ENCODE measurements at places on chromosomes 3 and 15. TPM values are rescaled to one million over a fixed set of nuclear protein-coding genes. Genes with fewer than 3 reads are reported as not detected.

DNA sequence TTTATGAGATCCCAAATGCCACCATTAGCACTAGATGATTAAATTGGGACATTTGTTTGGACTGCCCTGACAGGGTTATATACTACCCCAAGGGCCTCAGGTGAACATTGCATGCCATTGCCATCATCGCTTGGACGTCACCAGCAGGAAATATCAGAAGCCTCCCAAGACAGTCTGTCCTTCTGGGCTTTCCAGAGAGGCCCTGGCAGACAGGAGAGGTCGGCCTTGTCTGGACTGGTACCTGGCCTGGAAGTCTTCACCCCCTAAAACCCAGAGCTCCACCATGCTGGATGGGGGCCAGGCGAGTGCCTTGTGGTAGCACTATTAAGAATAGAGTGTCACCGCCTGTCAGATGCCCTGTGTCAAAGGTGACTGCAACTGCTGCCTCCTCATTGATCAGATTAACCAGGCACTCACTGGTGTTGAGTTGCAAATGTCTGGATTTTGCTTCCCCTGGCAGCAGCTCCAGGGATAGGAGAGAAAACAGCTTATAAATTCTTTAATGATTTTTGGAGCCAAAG is 324.1 kb upstream of the RASGRP1 start:
- no peak for DNase-seq
- H3K27ac ChIP-seq: no peak overlapping the region
- no peaks in the 10 kb centered on the region for H3K27me3 ChIP-seq
- no peak overlapping the region for H3K4me3 ChIP-seq
- H3K36me3 ChIP-seq: no peaks in the 10 kb centered on the region

GRCh38 chr15:76866716-76867321 is 38.3 kb downstream of the SCAPER start:
- no peaks in the 10 kb centered on the region for H3K4me1 ChIP-seq
- H3K36me3 ChIP-seq: no peaks in the 10 kb centered on the region
- H3K27ac ChIP-seq: no peak overlapping the region

GRCh38 chr3:77186728-77187127 is 146.8 kb downstream of the ROBO2 start:
- no peak for DNase-seq
- no peaks in the 10 kb centered on the region for H3K4me1 ChIP-seq
- no peaks in the 10 kb centered on the region for H3K36me3 ChIP-seq
- H3K4me3 ChIP-seq: no peak overlapping the region

- H3K4me3 ChIP-seq: no peak overlapping the region
- H3K36me3 ChIP-seq: no peaks in the 10 kb centered on the region
- no peaks in the 10 kb centered on the region for H3K4me1 ChIP-seq
- no peak for DNase-seq
Observed at GRCh38 chr3:67599821-67600220, 54.6 kb downstream of the SUCLG2 start.

DNA sequence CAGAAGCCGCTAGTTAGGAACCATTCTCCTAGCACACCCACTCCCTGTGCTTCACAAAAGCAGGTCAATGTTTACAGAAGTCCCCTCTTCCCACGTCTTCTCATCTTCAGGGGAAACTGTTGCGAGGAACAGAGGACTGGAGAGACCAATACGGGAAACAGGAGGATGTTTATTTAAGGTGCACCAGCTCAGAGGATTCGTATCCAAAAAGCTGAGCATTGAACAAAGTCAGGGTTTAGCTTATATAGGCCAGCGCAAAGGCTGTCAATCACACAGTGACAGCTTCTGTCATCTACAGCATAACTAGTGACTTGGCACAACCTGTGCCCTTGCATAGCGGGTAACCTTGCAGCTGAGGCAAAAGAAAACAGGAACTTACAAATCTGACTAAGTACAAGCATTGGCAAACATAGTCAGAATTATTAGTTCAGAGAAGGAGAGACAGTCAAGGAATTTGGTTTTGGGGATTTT is 61.3 kb downstream of the ZDHHC19 start:
- no peak for DNase-seq
- H3K36me3 ChIP-seq: no peaks in the 10 kb centered on the region
- no peaks in the 10 kb centered on the region for H3K27me3 ChIP-seq
- H3K4me1 ChIP-seq: no peaks in the 10 kb centered on the region

DNA sequence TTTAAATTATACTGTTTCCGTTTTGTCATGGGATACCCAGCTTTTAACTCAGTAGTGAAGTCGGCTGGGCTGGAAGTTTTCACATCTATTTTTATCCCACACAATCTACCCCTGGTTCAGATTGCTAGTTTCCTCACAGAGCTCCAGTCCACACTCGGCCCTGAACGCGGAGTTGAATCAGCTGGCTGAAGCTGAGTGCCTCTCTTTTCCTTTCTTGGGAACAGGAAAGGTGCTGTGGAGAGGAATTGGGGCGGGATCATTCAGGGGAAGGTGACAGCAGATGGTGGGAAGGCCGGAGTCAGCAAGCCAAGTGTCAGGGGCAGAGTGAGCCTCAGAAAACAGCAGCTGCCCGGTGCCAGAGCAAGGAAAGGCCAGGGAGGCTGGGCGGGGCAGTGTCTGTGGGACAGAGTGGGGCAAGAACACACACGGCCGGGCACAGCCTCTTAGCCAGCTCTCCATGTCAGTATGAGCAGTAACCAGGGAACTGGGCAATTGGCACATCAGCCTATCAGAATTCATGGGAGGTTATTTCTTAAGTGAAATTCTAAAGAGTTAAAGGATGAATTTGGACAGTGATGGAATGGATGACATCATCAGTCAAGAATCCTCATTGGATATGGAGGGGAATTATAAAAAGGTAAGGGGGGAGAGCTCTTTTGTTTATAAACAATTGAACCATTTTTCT is 135.7 kb upstream of the IL12A start:
- no peaks in the 10 kb centered on the region for H3K36me3 ChIP-seq
- H3K27me3 ChIP-seq: no peaks in the 10 kb centered on the region
- H3K27ac ChIP-seq: peak overlapping the region; percentile 96
- peak; percentile 36 for DNase-seq
- peaks cover 17% of the 10 kb centered on the region for H3K4me1 ChIP-seq

DNA sequence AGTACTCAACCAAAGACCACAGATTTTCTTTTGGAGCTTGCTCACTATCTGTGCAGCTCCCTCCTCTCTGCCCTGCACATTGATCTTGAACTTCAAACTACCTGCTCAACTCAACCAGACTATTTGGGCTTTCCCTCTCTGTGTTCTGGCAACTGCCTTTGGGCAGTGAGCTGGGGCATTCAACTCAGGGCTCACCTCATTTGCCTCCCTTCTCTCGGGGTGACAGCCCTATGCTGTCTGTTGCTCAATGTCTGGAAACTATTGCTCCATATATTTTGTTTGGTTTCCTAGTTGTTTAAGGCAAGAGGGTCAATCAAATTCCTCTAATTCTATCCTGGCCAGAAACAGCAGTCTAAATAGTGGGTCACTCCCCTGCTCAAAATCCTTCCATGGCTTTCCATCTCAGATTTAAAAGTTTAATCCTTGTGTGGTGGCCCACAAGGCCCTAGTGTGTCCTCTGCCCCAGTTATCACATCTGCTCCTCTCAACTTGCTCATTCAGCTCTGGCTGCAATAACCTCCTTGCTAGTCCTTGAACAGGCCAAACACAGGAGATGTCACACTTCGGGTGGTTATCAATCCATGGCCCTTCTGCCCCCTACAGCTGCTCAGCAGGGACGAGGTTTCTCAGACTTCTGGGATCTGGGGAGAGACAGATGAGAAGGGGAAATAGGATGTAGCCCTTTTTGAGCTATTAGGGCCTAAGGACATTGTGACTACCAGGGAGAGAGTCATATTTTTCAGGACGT is 67.8 kb downstream of the SNRK start:
- no peak for DNase-seq
- H3K4me3 ChIP-seq: no peak overlapping the region
- H3K36me3 ChIP-seq: no peaks in the 10 kb centered on the region
- H3K27me3 ChIP-seq: no peaks in the 10 kb centered on the region
- H3K27ac ChIP-seq: no peak overlapping the region
- H3K4me1 ChIP-seq: no peaks in the 10 kb centered on the region

DNA sequence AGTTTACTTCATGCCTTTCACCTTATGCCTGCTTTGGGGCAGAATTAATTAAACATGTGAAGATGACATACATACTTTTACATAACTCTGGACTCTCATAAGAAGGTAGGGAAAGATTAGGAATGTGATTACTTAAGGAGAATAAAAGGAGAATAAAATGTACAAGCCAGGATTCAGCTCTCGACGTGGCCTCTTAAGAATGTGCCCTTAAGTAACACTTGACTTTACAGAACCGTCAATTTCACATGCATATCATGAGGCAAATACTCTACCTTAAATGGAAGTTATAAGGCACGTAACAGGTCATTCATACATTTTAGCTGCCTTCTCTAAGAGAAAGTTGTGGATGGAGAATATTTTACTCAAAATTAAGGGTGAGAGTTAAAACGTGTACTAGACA is 263.7 kb upstream of the LMCD1 start:
- no peak for DNase-seq
- H3K36me3 ChIP-seq: no peaks in the 10 kb centered on the region
- no peaks in the 10 kb centered on the region for H3K27me3 ChIP-seq
- no peak overlapping the region for H3K27ac ChIP-seq

LRRN1 gene
- 0.29 TPM for total RNA-seq

DNA sequence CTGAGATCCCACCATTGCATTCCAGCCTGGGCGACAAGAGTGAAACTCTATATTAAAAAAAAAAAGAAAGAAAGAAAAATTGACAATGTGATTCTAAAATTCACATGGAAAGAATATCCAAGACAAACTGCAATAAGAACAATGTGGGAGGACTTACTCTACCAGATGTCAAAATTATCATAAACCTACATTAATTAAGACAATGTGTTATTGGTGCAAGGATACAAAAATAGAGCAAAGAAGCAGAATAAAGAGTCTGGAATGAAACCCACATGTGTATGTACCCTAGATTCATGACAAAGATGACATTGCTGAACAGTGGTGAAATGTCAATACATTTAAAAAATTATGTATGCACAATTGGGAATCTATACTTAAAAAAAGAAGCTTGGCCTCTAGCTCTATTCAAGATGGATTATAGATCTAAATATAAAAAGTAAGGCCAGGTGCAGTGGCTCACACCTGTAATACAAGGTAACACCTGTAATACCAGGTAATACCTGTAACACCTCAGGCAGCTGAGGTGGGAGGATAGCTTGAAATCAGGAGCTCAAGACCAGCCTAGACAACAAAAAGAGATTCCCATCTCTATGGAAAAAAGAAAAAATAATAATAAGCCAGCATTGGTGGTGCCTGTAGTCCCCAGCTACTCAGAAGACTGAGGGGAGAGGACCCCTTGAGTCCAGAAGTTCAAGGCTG is 45.7 kb downstream of the ZBTB11 start:
- H3K36me3 ChIP-seq: no peaks in the 10 kb centered on the region
- H3K27me3 ChIP-seq: no peaks in the 10 kb centered on the region
- H3K4me3 ChIP-seq: no peak overlapping the region
- no peak overlapping the region for H3K27ac ChIP-seq
- no peaks in the 10 kb centered on the region for H3K4me1 ChIP-seq

- no peak for DNase-seq
- H3K27me3 ChIP-seq: no peaks in the 10 kb centered on the region
- no peaks in the 10 kb centered on the region for H3K36me3 ChIP-seq
Observed at GRCh38 chr15:48336940-48337339, 5.7 kb downstream of the DUT start.

DNA sequence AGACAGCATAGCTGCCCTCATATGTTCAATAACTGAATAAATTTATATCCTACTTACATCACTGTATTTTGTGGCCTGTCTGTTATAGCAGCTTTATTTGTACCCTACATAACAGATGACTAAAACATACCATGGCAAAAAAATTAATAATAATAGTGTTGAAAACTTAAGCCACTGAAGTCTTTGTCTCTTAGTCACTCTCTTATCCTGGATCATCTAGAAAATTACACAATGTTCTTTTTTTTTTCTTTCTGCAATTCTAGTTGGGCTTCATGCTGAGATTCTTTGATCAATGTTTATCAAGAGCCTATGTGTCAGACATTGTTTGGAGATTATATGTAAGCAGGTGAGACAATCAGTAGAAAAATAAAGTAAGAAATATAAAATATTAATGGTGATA is 519.3 kb upstream of the ARPP21 start:
- no peak for DNase-seq
- H3K27me3 ChIP-seq: no peaks in the 10 kb centered on the region
- H3K4me1 ChIP-seq: no peaks in the 10 kb centered on the region
- no peak overlapping the region for H3K4me3 ChIP-seq

GRCh38 chr3:165503346-165503745 is 307.2 kb upstream of the SLITRK3 start:
- DNase-seq: no peak
- H3K27me3 ChIP-seq: no peaks in the 10 kb centered on the region
- no peaks in the 10 kb centered on the region for H3K36me3 ChIP-seq
- H3K27ac ChIP-seq: no peak overlapping the region
- H3K4me1 ChIP-seq: no peaks in the 10 kb centered on the region

DNA sequence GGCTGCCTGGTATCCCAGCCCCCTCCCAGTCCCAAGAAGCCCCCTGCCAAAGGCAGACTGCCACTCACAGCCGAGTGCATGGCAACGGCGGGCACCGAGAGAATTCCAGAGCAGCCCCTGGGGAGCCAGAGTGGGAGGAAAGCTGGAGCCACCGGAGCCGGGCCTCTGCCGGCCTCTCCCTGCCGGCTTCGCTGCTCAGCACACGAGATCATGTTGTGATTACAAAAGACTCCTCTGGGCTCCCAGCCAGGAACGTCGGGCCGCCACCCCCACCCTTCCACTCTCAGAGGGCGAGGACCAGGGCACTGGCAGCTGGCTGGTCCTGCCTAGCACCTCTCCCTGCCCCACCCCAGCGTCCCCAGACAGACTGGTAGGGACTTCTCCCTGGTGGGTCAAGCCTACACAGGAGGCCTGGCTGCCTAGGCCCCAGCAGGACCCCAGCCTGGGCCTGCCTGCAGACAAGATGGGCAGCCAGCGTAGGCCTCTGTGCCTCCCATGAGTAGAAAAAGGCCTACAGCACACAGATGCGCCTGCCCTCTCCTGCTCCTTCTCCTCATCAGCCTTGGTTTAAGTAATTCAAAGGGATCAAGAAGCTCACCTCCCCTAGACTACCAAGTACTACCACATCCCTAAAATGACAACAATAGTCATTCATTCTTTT is at the start of gene CCDC9B:
Gene CCDC9B (minus strand): TSS at position 200 of the 661 bp plus-strand sequence. CDS start 120 bp downstream, at position 80.
- peak; percentile 89 for DNase-seq
- no peaks in the 10 kb centered on the region for H3K27me3 ChIP-seq
- H3K4me1 ChIP-seq: peaks cover 7% of the 10 kb centered on the region
- H3K4me3 ChIP-seq: peak within 1 kb of the TSS; percentile 41
- peak within 1 kb of the TSS; percentile 96 for H3K27ac ChIP-seq

GRCh38 chr3:42745291-42745745 is 27.7 kb downstream of the CCDC13 start:
- no peaks in the 10 kb centered on the region for H3K4me1 ChIP-seq
- H3K36me3 ChIP-seq: no peaks in the 10 kb centered on the region
- no peaks in the 10 kb centered on the region for H3K27me3 ChIP-seq
- no peak overlapping the region for H3K4me3 ChIP-seq
- H3K27ac ChIP-seq: peak overlapping the region; percentile 85

- no peak overlapping the region for H3K27ac ChIP-seq
- DNase-seq: no peak
- H3K36me3 ChIP-seq: no peaks in the 10 kb centered on the region
- no peaks in the 10 kb centered on the region for H3K4me1 ChIP-seq
- H3K27me3 ChIP-seq: no peaks in the 10 kb centered on the region
Observed at GRCh38 chr3:120161902-120162301, 67.7 kb upstream of the GSK3B start.

SOX14 gene
- total RNA-seq: not detected
